Esophagus squamous epithelium (tissue), 5 donors: ENCODE measurements at places on chromosomes 4 and X. TPM values are rescaled to one million over a fixed set of nuclear protein-coding genes. Genes with fewer than 3 reads are reported as not detected.

GRCh38 chr4:38804654-38805295 lies at the start of gene TLR1:
Gene TLR1, minus strand, starts transcription at chr4:38804791. Its CDS starts 5,960 bp downstream, at chr4:38798831.
- no peak for DNase-seq

DNA sequence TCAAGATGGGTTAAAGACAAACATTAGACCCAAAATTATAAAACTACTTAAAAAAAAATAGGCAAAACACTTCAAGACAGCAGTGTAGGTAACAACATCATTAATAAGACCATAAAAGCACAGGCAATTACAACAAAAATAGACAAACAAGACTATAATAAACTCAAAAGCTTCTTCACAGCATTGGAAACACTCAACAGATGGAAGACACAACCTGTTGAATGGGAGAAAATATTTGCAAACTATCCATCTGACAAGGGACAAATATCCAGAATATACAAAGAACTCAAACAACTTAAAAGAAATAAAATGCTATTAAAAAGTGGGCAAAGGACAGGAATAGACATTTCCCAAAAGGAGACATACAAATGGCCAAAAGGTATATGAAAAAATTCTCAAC lies 170.7 kb downstream of the HHIP start:
- DNase-seq, result no peak

DNA sequence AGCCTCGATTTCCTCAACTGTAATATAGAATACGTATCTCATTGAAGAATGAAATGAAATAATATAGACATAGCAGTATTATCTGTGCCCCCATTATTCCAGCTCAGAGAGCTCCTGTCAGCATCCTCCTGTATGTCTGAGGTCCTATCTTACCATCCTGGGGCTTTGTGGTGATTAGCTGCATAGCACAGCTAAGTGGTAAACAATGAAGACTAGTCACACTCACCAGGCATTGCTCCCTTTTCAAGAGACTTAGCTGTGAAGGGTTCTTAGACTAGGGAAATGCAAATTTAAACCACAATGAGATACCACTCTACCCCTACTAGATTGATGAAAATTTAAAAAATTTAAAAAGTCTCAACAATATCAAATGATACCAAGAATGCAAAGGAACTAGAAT lies 172.9 kb downstream of the SLC39A8 start:
- DNase-seq, result no peak

DNA sequence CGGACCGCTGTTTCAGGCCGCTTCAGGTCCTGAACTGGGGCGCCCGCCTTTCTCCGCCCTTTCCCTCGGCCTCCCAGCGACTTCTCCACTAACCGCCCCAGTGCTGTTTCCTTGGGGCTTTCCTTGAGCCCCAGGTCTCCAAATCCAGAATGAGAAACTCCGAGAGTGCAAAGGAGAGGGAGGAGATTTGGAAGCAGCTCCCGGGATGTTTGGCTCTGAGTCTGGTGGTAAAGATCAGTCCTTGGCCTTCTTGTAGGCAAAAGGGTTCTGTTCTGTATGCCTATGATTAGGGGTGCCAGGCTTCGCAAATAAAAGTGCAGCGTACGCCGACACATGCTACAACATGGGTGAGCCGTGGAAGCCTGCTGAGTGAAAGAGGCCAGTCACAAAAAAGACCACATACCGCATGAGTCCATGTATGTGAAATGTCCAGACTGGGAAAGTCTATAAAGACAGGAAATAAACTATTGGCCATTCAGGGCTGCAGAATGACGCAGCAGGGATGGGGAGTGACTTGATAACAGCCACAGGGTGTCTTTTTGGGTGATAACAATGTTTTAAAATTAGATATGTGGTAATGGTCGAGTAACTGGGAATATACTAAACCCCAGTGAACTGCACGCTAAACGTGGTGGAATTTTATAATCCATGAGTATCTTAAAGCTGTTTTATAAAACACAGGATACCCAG lies 99.8 kb downstream of the TRAPPC11 start:
- DNase-seq, result no peak

DNA sequence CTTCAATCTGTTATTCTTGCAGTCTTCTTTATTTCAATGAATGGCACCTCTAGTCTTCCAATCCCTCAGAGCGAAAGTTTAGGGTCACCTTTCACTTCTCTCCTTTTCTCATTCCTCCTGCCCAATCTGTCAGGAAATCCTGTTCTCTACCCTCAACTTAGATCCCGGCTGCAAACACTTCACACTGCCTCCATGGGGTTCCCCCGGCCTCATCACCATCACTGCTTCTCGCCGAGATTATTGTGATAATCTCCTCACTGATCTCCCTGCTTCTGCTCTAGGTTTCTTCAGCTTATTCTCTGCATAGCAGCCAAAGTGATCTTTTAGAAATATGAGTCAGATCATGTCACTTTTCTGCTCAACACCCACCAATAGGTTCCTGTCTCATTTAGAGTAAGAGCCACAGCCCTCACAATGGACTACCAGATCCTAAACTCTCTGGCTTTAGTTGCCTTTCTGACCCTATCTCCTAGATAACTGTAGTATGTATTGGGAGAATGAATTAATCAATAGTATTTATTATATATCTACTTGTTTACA lies 43.6 kb upstream of the TBC1D9 start:
- DNase-seq, result no peak

GRCh38 chr4:781493-782216 lies 44.3 kb downstream of the CPLX1 start:
- peak; percentile 96 for DNase-seq

DNA sequence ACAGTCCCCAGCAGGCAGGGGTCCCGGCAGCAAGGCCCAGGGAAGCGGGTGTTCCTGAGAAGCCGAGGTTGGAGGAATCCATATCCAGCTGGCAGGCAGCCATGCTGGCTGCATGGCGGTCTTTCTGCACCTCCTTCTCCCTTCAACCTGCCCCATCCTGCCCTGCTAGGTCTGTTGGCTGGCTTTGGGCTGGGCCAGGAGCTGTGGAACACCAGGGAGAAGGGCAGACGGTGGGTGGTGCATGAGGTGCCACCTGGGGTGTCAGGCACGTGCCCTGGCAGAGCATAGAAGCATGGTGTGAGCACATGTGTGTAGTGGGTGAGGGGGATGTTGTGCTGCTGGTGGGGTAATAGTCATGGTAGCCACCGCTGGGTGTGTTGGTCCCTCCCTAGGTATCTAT lies 150.1 kb downstream of the PJA1 start:
- no peak for DNase-seq

- DNase-seq, result no peak
Measured at GRCh38 chr4:177178246-177178645, 131.4 kb upstream of the NEIL3 start.

DNA sequence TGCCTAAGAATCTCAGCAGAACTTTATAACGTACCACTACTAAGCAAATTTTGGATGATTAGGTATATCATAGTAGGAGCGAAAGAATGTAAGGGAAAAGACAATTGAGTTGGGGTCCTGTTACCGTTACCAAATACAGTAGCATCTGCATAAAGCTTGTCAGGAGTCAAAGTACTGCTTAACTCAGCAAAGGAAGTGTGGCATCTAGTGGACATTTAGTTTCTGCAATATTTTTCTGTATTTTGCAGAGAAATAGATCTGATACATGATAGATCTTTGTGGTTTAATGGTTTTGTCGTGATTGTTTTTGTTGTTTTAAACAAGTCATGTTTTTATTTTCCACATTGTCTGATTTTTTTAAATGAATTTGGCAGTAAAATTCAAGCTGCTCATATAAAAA lies 81.0 kb upstream of the SMARCAD1 start:
- DNase-seq, result no peak

DNA sequence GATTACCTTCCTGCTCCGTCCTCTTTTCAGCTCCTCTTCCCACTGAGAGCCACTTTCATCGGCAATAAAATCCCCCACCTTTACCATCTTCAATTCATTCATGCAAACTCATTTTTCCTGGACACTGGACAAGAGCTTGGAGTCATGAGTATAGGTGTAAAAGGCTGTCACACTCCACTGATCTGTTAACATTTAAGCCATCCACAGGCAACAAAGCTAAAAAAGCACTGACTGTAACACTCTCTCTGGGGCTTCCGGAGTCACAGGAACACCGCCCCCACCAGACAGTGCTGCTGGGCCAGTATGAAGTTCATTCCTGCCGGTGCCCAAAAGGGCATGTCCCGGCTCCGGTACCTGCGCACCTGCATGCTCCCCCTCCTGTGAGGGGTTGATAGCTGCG lies 38.5 kb downstream of the MAGEB5 start:
- DNase-seq, result no peak

- DNase-seq, result no peak
Measured at GRCh38 chrX:129642641-129643040, 12.1 kb downstream of the APLN start.

GRCh38 chr4:83716874-83717273 lies 181.0 kb downstream of the GPAT3 start:
- DNase-seq, result no peak

DNA sequence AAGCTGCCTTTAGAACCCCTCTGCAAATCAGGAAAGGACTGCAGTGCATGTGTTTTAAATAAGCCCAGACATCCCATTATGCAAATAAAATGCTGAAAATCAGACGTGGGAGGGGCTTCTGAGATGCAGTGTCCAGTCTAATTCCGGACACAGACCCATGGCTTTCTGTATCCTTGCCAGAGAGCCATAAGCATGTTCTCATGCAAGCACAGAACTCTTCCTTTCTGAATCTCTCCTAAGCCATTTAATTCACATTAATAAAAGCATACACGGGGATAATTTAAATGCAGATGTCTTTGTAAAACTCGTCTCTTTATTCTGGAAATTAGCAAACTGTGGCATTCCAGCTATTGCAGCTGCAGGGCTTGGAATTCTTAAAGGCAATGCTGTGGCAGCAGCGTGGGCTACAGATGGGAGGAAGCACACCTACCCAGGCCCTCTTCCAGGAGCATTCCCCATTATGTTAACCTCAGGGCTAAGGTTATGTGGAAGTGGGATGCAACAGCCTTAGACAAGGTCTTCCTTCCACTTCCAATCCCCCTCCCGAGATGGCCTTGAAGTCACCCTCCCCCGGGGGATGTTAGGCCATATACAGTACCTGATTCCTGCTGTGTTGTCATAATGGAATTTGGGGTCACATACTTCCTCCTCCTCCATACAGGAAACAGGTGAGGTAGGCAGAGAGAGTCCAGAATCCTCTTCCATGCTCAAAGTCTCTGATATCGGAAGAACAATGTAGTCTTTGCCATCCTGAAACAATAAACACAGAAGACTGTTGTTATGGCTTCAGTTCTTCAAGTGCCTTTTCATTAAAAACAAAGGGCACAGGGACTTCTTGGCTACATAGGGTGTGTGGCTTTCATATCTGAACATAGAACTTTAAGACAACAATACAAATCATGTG lies 38.1 kb downstream of the KDR start:
- DNase-seq, result no peak

- no peak for DNase-seq
Measured at GRCh38 chrX:18887825-18888212, 96.1 kb downstream of the PHKA2 start.

- DNase-seq, result no peak
Measured at GRCh38 chrX:65014230-65014629, 38.0 kb upstream of the ZC4H2 start.

DNA sequence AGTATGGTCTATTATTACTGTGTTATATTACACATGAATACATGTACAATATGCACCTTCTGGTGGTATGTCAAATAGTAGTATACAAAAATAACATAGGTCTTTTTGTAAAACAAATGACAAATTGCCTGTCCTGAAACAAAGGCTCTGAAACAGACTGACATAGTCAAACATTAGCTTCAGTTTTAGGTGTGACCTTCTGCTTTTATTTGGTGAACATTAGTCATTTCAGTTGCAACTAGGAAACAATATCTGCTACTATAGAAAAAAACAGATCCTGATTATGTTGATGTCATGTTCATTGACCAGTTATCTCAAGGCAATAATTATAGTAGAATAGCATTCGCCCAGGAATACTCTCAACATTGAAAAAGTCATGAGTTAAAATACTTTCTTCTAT lies 123.0 kb downstream of the CHRNA9 start:
- DNase-seq, result no peak

DNA sequence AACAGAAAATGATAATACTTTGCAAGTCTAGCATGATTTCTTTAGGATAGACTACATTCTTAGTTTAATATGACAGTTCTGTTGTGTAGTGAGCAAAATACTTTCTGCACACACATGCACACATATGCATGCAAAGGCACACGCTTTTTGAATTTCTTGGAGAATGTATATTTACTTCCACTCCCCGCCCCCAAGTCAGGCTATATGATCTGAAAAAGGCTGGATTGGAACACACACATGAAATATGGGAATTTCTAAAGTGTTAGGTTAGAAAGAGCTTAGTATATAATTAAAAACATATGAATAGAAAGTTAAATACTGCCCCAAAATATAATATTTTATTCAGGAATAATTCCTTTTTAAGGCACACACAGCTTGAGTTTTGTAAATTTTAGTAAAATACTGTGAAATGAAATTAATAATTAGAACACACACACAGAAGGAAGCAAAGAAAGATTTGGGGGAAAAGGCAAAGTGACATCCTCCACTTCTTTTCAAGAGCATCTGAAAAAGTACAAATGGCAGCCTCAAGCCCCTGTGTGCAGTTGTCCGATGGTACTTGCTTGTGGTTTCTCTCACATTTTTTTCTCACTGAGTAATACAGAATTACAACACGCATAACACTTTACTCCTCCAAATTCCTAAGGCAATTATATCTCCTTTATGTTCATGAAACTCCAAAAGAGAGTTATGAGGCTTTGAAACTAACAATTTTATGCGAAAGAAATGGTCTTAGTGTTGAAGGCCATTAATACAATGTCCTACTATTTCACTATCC lies 228.9 kb upstream of the ETNPPL start:
- no peak for DNase-seq

DNA sequence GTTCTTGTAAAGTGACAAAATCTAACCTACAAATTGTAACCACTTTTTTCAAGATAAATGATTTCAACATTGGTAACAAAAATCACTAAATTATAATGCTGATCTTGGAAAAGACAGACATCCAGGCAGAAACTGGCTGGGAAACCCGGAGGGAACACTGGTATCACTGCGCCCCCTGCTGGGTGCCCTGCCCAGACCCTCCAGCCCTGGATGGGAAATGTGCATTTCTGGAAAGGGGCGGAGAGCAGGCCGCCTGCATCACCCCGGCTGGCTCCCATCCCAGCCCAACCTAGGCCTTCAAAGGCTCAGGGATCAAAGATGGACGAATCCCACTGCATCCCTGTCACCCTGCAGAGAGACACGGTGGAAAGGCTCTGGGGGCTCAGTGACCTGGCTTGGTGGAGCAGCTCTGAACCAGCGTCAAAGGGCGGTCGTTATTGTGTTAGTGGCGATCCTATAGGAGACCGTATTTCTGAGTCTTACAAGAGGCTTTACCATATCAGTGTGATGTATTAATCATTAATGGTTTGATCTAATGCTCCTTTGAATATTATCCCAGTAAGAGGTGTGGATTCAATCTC lies 37.3 kb downstream of the ACOX3 start:
- DNase-seq, result no peak

GRCh38 chrX:20664131-20664530 lies 397.4 kb upstream of the RPS6KA3 start:
- no peak for DNase-seq

The SMIM10L2A gene
- 2.7 TPM for total RNA-seq

The NEXMIF gene
- 0.23 TPM for total RNA-seq

The SHOX gene
- total RNA-seq, result not detected

The RS1 gene
- not detected for total RNA-seq

The CACNA1F gene
- not detected for total RNA-seq

The NDP gene
- not detected for total RNA-seq

The NXF2B gene
- total RNA-seq, result not detected

The MYL5 gene
- 17.1 TPM for total RNA-seq

The L1CAM gene
- total RNA-seq, result 3.2 TPM

The HTR2C gene
- not detected for total RNA-seq
